T-helper 1 cell (primary cell): ENCODE measurements at places on chromosomes 3 and 15.

- DNase-seq, result no peak
Measured at GRCh38 chr3:137807998-137808397, 43.9 kb downstream of the SOX14 start.

- no peak for DNase-seq
Measured at GRCh38 chr3:194294199-194294894, 56.8 kb downstream of the CPN2 start.

GRCh38 chr3:149167898-149168297 is 38.5 kb downstream of the HPS3 start:
- DNase-seq, result no peak

GRCh38 chr15:40623361-40623760 is 29.3 kb downstream of the KNL1 start:
- no peak for DNase-seq
